ENCODE measurements at places on chromosomes 13 and 19.

DNA sequence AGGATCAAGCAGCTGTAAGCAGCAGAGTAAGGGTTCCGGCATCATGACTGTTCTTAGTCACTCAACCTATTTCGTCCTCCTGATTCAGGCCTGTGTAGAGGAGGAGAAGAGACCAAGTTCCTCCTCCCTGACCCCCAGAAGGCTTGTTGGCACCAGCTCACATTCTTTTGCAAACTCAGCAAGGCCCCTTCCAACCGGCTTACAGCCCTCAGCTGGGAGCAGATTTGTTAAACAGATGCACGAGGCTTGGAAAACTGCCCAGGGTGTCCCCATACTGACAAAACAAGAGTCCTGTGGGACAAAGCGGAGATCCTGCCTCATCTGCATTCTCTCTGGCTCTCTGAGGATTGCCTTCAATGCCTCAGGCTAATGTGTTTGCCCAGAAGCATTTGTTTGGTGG is 113.2 kb upstream of the SOX21 start:
- DNase-seq: peak; percentile 22

DNA sequence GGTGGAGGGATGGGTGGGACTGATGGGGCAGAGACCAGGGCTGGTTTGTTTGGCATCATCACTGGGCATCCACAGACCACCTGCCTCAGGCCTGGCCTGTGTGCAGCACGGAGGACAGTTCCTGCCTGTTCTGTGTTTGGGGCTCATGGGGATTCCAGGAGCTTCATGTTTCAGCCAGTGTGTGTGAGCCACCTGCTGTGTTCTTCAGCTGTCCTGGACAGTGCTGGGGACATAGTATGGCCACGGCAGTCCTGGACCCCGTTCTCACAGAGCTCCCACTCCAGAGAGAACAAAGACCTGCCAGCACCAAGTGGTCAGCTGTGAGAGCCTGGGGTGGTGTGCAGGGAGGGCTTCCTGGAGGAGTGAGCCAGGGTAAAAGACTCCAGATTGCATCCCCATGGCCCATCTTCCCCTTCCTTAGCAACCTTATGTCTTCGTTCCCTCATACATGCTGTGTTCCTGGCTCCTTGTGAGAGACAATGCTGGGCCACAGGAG is 2.0 kb upstream of the CCDC97 start:
- DNase-seq: no peak

GRCh38 chr19:49691243-49692146 is 579 bp downstream of the CPT1C start:
- peak; percentile 85 for DNase-seq

DNA sequence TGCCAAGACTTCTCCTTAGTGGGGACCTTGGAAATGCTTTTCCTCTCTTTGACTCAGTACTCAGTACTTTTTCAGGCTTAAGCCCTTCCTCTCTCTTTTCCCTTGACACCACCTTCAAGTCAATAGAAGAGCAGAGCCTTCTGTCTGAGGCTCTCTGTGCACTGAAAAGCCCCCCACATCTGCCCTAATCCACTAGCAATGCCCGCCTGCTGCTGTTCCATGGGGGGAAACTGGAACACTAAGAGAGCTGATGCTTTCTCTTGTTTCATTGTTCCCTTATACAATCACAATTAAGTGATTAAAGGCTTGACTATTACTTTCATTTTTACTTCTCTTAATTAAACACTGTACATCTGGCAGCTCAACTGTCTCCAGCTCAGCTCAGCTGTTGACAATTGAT is 254.5 kb downstream of the SLITRK6 start:
- no peak for DNase-seq

DNA sequence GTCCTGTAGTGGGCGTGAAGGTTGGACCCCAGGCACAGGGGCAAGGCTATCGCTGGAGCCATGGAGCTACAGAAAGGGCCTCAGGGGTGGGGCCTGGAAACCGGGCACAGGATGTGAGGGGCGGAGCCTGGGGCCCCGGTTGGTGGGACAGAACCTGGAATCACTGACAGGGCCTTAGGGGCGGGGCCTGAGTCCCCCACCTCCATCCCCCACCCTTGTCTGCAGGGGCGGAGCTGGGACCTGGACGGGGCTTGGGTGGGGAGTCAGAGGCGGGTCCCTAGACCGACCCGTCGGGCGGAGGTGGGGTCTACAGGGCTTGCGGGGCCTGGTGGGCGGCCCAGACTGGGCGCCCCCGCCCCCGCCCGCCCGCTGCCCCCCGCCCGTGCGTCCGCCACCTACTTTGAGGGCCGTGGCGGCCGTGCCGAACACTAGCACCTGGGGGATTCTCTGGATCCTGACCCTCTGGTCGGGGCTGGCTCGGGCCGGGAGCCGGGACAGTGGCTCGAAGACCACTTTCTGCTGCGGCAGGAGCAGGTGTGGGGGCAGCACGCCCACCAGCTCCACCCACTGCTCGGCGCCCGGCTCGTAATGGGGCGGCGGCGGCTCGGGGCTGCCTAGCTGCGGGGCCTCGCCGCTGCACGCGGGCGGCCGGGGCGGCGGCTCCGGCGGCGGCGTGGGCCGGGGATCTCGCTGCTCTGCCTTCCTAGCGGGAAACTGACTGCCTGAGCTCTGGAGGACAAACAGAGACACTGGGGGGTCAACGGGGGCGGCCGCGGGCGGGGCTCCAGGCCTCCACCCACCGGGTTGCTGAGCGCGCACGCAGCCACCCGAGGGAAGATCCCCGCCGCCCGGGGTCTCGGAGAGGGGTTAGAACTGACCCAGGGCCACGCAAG is 26.3 kb downstream of the DCAF15 start:
- peak; percentile 69 for DNase-seq

GRCh38 chr13:41649659-41650058 is 192.3 kb downstream of the RGCC start:
- DNase-seq: no peak

- no peak for DNase-seq
Measured at GRCh38 chr13:39130301-39130700, 92.0 kb downstream of the NHLRC3 start.

- DNase-seq: no peak
Measured at GRCh38 chr13:45765464-45765863, 63.3 kb downstream of the CBY2 start.

DNA sequence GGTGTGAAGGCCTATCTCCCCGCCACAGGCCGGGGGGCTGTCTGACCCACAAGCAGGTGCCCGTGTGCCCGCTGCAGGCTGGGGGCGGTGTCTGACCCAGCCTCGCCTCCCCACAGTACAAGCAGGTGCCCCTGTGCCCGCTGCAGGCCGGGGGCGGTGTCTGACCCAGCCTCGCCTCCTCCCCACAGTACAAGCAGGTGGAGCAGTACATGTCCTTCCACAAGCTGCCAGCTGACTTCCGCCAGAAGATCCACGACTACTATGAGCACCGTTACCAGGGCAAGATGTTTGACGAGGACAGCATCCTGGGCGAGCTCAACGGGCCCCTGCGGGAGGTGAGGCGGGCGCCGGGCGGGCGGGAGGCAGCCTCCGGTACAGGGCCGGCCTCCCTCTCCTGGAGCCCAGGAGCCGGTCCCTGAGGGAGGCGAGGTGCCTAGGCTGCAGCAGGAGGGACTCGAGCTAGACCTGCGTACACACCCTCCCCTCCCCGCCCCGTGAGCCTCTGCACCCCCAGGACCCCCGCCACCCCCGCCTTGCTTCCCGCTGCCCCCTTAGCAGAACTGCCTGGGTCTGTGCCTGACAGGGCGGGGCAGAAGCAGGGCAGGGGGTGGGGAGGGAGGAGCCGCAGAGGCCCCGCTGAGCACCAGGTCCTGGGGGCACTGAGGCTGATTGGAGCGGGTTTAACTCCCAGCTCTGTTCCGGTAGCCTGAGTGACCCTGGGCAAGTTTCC is 20.6 kb downstream of the HCN2 start:
- no peak for DNase-seq

GRCh38 chr19:19385896-19386869 is 19.3 kb upstream of the GATAD2A start:
- no peak for DNase-seq

GRCh38 chr19:3142292-3142670 is 6.4 kb downstream of the GNA15 start:
- DNase-seq: peak; percentile 92

All from fibroblast of skin of right biceps (primary cell).